ENCODE measurements at places on chromosomes 1 and 21. TPM values are rescaled to one million over a fixed set of nuclear protein-coding genes. Genes with fewer than 3 reads are reported as not detected.

Gene OVAAL
- total RNA-seq = not detected

Gene S100A16
- total RNA-seq = 1,940 TPM

Gene FCGR2B
- not detected for total RNA-seq

Gene HTR1D
- 0.07 TPM for total RNA-seq

Gene FNDC5
- not detected for total RNA-seq

Gene RHCE
- 0.21 TPM for total RNA-seq

Gene MTARC1
- total RNA-seq = 5.1 TPM

Gene ANKRD34A
- 0.28 TPM for total RNA-seq

Gene MTR
- total RNA-seq = 9.2 TPM

Gene FCRL2
- total RNA-seq = not detected

Gene SH2D1B
- not detected for total RNA-seq

Gene BRWD1
- 22.1 TPM for total RNA-seq

Gene CFAP45
- 0.09 TPM for total RNA-seq

Measured in airway epithelial cell (primary cell).